SK-N-SH (cell line): ENCODE measurements at places on chromosomes 1 and 21. TPM values are rescaled to one million over a fixed set of nuclear protein-coding genes. Genes with fewer than 3 reads are reported as not detected.

Gene SESN2
- 14.1 and 15.4 TPM in 2 replicates for polyA plus RNA-seq

Gene RGSL1
- polyA plus RNA-seq, result not detected in 2 replicates

Gene CA14
- polyA plus RNA-seq, result 0.08 and 0.16 TPM in 2 replicates

Gene MIGA1
- polyA plus RNA-seq, result 2.5 and 4.4 TPM in 2 replicates

Gene FCRL2
- polyA plus RNA-seq, result not detected in 2 replicates

Gene PCP4
- not detected in 2 replicates for polyA plus RNA-seq
